ENCODE measurements at places on chromosomes 5 and 9.

- DNase-seq: peak; percentile 71
These were observed 18.7 kb upstream of the PTPDC1 start for GRCh38 chr9:94065535-94065961.

GRCh38 chr5:142547445-142548380 lies 138.2 kb downstream of the FGF1 start:
- DNase-seq: no peak

- DNase-seq: no peak
These were observed 2.2 kb downstream of the PRDM12 start for GRCh38 chr9:130666393-130667119.

DNA sequence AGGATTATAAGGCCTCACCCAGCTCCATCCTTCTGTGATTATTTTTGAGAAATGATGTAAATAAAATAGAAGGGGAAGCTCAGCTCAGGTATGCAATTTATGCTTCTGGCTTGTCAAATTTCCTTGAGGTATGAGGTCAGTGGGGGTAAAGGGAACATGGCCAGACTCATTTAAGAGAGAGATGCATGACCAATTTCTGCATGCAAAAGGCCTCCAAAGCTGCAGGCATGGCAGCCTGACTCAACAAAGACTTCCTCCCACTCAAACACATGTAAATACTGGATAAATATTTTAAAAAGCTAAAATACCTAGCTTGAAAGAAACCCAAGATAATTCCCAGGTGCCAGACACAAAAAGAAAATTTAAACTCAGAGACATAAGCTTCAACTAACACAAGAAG lies 101.4 kb upstream of the SLC1A3 start:
- DNase-seq: no peak

DNA sequence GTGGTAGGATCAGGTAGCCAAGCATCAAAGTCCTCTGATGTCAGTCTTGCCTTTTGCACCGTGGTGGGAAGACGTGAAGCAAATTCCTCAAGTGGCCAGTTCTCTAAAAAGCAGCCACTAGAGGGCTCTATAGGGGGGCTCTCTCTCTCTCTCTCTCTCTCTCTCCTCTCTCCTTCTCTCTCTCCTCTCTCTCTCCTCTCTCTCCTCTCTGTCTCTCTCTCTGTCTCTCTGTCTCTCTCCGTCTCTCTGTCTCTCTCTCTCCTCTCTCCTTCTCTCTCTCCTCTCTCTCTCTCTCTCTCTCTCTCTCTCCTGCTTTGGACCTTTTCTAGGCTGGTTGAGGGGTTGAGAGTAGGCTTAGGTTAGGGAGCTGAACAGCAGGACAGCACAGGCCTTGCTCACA lies 13.9 kb upstream of the OSMR start:
- DNase-seq: peak; percentile 41

DNA sequence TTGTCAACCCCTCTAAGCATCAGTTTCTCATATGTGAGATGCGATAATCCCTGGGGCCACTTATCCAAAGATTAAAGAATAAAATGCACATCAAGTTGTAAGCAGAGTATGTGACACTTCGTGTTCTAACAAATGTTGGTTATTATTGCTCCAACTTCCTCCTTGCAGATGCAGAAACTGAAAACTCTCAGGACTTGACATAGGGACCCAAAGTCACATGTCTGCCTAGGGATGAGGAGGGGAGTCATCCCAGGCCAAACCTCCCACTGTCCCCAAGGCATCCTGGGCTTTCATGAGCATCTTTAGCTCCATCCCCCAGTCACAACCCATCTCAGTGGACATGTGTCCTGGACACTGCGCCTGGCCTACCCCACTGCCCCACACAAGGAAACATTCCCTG lies 27.5 kb upstream of the SYK start:
- no peak for DNase-seq

DNA sequence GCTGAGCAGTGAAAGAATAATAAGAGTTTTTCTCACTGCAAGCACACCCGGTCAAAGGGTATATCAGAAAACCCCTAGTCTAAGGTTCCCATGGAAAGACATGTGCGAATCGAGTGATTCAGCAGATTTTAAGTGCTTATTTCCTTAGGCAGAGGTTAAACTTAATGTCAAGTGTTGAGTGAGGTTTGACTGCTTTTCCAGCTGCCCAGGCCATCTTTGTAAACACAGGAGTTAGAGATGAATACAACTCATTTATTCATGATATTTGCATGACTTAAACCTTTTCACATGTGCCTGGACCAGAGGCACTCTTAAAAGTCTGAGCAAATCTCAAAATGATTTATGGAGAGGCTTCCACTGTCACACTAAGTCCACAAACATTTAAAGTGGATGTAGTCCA lies 137.8 kb upstream of the RGMB start:
- peak; percentile 33 for DNase-seq

DNA sequence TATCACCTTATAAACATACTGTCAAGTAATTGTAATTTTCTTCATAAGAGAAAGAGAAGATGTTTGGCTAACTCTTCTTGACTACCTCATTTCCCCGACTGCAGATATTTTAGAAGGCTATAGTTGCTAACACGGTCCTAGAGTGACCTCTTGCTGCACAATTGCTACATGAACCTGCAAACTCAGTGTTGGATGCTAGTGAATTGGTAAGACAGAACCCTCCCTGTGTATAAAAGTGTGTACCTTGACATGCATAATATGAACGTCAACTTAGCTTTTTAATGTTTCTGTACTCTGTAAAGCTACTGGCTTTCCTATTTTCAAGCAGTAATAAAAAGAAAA lies 46.7 kb upstream of the CER1 start:
- no peak for DNase-seq

DNA sequence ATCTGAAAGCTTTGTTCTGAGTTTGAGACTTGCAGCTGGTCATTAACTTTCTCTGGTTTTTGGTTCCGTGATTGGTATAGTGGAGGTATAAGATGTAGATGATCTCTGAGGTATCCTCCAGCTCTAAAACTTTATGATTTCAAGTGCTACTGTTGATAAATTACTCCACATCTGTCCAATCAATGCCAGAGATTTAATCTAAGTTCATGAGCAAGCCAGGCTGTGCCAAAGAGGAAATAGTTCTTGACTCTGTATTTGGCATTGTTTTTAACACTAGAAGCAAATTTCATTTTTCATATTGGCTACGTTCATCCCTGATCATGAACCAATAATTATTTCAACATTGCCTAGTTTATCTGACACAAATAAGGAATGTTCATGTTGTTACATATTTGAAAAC lies 28.5 kb upstream of the CHD1 start:
- no peak for DNase-seq

DNA sequence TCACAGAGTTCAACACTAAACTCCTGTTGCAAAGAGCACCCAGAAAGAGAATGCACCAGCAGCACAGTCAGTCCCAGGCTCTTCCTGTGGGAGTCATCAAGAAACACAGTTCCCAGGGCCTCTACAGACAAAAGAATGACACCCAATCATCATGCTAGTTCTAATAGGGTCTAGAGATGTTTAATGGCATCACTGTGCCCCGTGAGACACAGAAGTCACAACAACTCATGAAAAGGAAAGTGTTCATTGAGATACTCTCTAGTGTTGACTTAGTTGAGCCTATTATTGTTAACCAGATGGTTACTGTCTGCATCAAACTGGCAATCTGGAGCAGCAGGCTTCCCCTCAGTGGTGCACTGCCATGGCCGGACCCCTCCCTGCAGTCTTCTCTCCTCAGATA lies 1.6 kb downstream of the KLHL3 start:
- DNase-seq: no peak

DNA sequence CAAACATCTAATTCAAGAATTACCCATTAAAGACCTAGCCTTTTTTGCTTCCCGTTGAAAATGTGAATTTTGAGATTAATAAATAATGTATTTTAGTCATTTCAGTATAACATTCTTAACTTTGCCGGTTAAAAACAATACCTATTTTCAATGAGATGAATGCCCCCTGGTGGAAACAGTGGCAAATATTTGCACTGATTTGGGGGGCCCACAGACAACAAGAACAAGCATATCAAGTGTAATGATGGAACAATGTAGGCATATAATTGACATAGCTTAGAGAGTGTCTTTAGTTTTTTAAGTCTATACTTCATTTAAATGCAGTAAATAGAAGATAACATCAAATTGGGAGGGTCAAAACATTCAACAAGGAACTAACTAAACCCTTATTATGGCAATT lies 111.9 kb downstream of the NTRK2 start:
- DNase-seq: no peak

DNA sequence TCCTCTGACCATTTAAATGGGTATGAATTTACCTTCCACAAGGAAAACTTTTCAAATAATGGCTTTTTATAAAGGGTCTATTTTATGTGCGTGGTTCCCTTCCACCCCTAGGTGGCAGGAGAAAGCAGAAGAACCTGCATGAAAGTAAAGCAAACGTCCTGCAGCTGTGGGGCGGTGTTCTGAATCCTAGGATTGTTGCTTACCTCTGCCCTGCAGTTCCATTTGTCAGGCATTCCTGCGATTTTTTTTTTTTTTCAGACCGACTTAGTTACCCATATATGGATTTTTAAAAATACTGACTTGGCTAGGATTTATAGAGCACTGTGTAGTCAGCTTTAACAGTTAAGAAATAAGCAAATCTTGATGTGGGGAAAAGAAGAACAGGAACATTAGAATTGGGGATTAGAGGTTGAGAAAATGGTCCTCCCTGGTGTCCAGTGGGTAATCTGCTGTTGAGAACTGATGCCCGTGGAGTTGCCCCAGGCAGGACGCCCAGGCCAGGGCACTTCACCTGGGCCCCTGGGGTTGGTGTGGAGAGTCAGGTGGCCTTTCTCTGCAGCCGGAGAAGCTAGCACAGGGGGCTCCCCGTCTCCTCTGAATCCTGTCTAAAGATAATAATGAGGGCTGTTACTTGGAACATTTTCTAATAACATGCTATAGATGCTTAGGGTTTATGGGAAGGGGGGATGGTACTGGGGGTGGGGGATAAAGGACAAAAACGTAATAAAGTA lies 30.4 kb upstream of the LTC4S start:
- DNase-seq: peak; percentile 49

DNA sequence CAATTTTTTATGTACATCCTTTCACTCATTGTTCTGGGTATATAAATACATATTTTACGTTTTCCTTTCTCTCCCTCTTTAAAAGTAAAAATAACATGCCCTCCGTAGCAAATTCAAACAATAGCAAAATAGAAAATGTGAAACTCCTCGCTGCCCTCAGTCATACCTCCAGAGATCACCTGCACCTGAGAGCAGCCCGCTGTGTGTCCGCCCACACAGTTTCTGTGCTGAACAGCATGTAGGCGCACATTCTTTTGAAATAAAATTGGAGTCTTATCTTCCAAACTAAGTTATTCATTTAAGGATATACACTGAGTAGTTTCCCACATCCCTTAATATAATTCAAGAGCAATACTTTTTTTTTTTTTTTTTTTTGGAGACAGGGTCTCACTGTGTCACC lies 255.7 kb downstream of the AOPEP start:
- no peak for DNase-seq

DNA sequence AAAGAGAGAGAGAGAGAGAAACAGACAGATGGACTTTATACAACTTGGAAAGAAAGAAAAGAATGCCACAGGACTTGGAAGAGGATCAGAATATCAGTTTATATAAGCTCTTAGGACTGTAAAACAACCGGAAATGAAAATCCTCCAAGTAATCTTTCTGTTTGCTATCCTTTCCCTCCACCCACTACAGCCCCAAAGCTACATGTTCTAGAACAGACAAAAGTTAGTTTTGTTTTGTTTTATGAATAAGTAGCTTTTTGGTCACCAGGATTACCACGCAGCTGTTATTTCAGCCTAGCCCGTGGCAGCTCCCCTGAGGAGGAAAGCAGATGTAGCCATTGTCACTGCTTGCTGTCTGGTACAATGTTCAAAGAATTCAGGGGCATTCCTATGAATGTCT lies 66.6 kb downstream of the SH3TC2 start:
- DNase-seq: no peak
